B cell (primary cell): ENCODE measurements at places on chromosomes 7 and 10. TPM values are rescaled to one million over a fixed set of nuclear protein-coding genes. Genes with fewer than 3 reads are reported as not detected.

MET gene
- polyA plus RNA-seq = 0.03 TPM in 2 replicates

GRCh38 chr10:75487087-75487754, 55.8 kb downstream of the LRMDA start:
- DNase-seq = no peak

GRCh38 chr10:1198453-1199344, 142.5 kb downstream of the WDR37 start:
- no peak for DNase-seq

DNA sequence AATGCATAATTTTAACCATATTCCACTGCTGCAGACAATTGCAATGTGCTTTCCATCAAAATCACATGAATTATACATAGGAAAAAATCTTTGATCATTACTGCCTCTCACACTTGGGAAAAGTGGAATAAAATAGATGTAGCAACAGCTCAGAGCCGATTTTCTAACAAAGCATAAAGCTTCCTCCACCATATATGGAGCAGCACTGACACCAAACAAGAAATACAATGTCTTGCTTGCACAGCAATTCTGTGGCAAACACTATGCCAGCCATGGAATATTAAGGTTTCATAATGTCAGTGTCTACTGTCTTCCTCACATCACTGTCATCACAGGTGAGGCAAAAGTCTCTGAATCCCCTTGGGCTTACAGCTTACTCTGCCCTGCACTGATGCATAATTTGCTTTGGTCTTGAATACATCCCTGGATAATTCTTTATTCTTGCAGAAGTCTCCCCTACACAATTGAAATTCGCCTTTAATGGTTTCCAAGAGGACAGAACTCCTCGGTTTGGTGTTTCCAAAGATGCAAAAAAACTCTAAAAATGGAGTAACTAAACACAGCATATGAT, 198.5 kb downstream of the CACNA2D1 start:
- no peak for DNase-seq

- DNase-seq = no peak
Observed at GRCh38 chr7:67455508-67455907, 458.9 kb downstream of the TYW1 start.

DNA sequence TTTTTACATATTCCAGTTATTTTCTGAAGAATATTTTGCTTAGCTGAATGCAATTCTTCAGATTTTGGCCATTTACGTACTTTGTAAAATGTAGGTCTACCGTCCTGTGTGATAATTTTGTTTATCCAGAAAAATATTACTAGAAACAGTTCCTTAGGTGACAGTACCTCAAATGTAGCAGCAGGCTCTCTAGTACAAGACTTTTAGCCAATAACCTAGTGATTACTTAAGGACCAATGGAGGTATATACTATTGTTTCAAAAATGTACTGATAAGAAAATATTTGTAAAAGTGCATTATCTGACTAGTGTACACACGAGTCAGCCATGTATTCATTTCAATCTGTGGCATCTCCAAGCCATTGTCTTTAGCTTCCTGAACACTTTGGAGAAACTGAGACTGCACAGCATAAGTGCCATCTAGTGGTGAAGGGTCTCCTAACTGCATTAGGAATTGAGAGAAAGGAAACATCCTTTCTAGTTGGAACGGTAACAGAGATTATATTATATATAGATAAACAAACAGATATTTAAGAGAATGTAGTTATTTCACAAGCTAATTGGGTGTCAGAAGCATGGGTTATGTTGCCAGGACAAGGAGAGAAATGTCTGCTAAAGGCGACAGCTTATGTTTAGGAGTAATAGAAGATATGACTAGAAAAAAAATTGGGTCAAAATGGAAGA, 23.7 kb downstream of the RTKN2 start:
- DNase-seq = peak; percentile 78

FAM25G gene
- not detected in 2 replicates for polyA plus RNA-seq

DNA sequence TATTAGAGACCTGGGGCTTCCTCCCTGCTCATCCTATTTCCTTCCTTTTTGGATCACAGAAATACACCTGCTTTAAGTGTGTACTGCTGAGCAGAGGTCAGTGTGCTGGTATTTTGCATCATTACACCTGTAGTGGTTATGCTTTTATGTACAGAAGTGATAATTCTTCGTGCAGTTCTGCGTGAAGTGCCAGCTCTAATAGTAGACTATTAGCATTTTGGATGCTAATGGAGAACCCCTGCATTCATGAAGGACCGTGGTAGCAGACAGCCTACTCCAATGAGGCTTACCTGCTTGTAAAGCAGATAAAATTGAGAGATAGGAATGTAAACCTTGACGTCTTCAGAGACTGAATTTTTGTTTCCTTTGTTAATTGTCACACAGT, 114.3 kb downstream of the CDK14 start:
- DNase-seq = no peak

SRRM3 gene
- polyA plus RNA-seq = not detected in 2 replicates

DNA sequence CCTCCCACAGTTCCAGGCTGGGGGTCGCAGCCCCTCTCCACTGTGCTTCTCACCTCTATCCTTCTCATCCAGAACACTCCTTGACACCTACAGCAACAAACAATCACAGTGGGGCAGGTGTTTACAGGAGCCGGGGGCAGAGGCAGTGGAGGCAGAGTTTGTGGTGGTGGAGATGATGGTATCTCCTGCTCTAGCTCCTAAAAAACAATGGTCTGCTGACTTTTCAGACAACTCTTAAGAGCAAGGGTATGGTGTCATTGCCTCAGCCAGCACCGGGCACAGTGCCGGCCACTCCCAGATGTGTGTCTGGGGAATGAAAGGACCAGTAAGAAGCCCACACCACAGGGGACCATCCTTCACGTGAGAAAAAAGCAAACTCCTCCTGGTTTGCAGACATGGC, 36.3 kb upstream of the ANTXRL start:
- no peak for DNase-seq

CHAT gene
- polyA plus RNA-seq = not detected in 2 replicates
